ENCODE measurements at places on chromosomes 1 and 21.

GRCh38 chr1:222284466-222284865 is 263.4 kb downstream of the HHIPL2 start:
- DNase-seq = no peak

DNA sequence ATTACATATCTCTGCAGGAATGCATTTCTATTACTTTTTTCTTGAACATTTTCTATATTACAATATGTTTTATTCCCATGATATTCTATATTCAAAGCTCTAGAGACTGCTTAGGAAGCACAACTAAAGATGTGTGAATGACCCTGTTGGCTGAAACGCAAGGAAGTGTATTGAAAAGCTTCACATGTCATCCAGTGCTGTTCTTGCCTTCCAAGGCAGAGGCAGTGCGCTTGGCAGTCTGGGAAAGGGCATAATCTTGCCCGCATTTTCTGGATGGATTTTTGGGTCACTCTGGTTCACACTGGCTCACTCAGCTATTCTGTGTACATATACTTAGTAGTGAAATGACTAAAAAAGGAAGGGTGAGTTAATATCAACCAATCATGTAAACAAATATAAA is 262.4 kb downstream of the PTPRC start:
- no peak for DNase-seq

GRCh38 chr1:241423541-241424479 is 66.8 kb upstream of the RGS7 start:
- DNase-seq = peak; percentile 44

DNA sequence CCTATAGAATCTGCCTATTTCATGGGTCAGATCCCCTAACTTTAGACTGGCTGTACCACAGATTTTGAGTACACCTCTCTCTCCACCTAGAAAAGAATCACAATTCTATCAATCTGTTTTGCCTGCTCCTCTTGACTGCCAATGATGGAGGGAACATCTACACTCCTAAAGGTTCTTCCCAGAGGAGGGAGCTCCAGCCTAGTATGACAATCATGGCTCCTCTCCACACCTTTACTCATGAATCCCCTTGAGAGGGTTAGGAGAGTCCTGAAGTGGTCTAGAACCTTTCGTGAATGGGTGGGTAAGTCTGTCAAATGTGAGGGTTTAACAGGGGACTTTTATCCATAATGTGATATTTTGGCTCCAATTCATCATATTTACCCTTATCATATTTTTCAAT is 48.0 kb downstream of the DNAI4 start:
- no peak for DNase-seq

- DNase-seq = peak; percentile 49
These were observed 20.8 kb upstream of the IL10 start for GRCh38 chr1:206792939-206793607.

DNA sequence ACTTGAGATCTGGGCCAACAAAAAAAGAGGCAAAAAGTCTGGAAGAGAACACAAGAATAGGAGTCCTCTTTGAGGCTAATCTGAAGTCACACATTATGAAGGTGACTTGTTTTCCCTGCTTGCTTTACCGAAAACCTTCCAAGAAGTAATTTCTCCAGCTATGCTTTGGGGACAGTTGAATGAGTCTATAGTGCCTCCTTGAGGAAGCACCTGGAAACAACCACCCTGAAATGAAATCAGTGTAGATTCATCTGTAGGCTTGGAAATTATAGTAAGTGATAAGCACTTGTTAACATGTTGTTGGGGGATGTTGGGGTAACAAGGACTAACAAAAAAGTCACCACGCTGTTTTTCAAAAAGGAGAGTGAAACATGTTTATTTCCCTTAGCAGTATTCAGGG is 23.4 kb upstream of the RPTN start:
- DNase-seq = no peak
